NCI-H2227 treated with DMSO at 0.1 percent for 48 hours (cell line): ENCODE measurements at places on chromosomes 4 and X.

DNA sequence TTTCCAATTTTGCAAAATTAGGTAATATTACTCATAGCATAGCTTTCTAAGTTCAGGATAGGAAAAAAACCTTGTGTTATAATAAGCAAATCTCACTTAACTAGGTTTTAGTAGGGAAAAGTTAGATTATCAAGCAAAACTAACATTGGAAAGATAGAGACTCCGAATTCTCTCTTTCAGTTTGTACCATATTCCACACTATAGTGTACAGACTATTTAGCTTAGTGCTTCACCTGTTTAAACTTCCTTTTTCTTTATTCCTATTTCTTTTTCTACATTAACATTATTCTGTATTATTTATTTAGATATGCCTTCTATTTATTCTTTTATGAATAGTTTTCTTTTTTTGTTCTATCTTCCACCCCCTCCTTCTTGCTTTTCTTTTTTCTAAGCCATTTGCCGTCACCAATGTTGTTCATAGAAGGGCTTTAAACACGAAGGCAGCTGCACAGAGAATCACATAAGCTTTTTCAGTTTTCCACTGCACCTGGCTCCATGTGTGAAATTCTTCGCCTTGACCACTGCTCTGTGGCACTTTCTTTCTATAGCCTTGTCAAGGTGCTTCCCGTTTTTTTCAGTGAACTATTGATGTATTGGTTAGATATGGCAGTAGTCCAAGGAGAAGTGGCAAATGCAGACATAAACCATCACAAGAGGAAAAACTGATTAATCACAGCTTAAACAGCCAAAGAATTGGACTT lies 8.5 kb downstream of the PCDH10 start:
- DNase-seq, result no peak

DNA sequence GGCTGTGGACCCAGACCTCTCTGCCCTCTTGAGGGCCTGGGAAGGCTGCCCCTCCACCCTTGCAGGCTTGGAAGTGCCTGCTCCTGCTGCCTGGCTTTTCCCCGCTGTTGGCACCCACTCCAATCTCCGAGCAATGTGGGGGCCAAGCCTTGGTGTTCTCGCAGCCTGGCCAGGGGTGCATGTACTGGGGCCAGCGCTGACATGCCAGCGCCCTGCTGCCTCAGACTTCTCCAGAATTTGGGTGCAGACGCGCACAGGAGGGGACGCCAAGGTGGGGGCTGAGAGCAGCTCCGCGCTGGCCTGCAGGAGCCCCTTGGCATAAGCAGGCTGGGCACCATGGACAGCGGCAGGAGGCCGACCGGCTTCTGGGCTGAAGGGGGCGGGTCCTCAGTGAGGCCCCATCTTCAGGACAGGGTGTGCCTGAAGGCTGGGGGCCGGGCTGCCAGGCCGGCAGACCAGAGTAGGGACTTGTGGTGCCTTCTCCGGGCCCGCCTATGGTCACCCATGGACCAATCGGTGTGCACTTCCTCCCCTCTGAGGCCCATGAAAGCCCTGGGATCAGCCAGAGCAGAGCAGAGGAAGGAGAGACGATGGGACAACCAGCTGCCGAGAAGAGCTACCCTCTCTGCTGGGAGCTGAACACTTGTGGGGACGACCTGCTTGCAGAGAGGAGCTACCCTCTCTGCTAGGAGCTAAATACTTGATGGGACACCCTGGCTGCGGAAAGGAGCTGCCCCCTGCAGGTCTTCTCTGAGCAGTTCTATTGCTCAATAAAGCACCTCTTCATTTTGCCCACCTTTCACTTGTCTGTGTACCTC lies 118.3 kb downstream of the DNAAF6 start:
- DNase-seq, result no peak

GRCh38 chr4:176894498-176894897 lies 101.8 kb upstream of the VEGFC start:
- no peak for DNase-seq

DNA sequence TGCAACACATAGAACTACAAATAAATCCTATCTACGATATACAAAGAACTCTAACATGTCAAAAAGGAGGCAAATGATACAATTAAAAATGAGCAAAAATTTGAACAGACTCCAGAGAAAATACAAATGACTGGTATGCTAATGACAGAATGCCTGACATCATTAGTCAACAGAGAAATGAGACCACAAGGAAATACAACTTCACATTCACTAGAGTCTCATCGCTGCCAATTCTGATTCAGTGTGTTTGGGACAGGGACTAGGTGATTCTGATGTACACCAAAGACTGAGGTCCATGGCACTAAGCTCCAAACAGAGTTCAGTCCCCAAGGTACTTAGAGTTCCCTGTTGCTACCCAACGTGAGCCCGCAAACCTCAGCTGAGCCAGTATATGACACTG lies 23.4 kb downstream of the SLC2A9 start:
- no peak for DNase-seq

- DNase-seq, result no peak
Measured at GRCh38 chrX:133401536-133401935, 13.8 kb downstream of the GPC4 start.

GRCh38 chr4:98663226-98664006 lies 5.0 kb upstream of the TSPAN5 start:
- no peak for DNase-seq

DNA sequence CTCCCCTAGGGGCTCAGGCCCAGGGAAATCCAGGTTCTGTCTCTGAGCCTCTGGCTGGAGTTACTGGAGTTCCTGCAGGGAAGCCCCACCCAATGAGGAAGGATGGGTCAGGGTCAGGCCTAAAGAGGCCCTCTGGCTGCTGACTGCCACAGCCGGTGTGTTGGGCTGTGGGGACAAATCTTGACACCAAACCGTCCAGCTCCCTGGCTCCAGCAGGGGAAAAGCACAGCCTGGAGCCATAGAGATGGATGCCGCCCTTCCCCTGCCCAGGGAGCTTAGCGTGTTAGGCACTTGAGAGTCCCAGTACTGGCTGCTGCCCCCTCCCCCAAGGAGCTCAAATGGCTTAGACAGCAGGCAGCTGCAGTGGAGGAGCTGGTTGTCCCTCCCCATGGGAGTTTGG lies 321.3 kb upstream of the LCORL start:
- no peak for DNase-seq

GRCh38 chr4:112944006-112944405 lies 105.4 kb upstream of the ANK2 start:
- no peak for DNase-seq

DNA sequence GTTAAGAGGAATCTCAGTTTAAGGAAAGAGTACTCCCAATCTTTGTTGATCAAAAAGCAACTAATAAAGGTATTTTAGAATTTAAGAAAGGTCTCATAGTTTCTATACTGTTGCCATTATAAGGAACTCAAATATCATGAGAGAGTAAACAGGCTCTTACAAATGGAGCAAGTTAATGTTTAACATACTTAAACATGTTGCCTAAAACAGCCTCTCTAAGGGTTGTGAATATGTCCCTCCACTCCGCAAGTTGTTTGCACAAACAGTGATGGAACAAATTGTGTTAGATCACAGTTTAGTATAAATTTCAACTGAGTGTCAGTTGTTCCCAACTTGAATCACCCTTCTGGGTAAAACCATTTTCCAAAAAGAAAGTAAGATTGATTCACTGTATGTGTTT lies 1678.3 kb downstream of the PCDH19 start:
- no peak for DNase-seq

GRCh38 chr4:145203410-145203809 lies 23.0 kb upstream of the OTUD4 start:
- DNase-seq, result peak; percentile 32

DNA sequence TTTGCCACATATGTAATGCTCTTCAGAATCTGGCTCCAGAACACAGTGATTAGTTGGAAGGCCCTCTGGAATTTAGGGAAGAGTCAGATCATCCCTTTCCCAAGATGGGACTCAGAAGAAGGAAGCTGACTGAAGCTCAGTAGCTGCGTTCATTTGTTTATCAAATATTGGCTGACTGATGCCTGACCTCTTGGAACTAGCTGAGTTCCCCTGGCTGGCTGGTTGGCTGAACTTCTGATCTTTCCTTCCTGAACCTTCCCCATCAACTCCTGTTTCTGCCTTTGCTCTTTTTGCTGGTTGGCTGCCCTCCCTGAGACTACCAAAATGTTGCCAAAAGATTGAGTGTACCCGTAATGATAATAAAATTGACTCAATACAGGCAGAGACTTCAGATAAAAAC lies 866.5 kb upstream of the INTU start:
- DNase-seq, result no peak

DNA sequence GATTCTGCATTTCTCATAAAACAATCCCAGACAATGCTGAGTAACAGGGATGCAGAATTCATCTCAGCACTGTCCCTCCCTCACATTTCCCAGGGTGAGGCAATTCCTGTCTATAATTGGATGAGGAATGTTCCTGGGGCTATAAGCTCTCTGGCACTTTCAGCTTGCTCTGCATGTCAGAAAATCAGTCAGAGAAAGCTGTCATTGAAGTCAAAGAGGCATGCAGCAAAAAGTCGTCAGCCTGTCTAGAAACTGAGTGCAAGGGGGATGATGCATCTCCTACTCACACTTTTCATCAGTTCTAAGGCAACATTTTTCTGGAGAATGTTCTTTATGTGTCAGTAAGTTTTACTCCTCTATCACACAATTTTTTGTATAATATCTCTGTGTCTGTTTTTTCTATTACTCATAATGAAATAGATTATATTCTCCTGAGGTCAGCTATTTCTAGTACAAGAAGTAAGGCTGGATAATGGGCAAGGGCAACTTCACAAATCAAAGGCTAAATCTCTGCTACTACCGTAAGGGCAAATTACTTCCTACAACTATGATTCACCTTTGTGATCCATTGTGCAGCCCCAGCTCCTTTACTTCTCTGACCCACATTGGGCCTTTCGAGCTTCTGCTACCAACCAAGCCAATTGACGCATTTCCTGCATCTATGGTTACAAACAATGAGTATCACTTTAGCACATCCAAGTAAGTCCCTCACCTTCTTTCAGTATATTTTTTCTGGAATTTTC lies 56.0 kb downstream of the TASL start:
- DNase-seq, result no peak

GRCh38 chr4:57371671-57372070 lies 261.5 kb upstream of the IGFBP7 start:
- DNase-seq, result no peak

- DNase-seq, result no peak
Measured at GRCh38 chr4:183830438-183830985, 74.6 kb upstream of the STOX2 start.

GRCh38 chr4:102439812-102440211 lies 61.3 kb upstream of the NFKB1 start:
- no peak for DNase-seq

DNA sequence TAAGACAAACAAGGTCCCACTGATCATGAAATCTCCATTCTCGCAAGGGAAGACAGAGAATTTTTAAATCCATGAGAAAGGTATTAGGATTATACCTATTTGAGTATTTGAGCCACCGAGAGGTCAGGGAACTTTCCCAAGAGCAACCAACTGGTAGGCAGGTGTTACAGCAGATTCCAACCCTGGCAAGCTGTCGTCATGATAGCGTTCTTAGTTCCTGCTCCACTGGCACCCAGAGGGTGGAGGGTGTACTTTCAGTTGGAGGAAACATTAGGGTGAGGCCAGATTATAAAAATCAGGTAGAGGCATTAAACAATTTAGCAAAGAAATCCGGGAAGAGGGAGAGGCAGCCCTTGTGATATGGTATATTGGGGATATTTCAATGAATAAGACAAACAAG lies 23.3 kb downstream of the COQ2 start:
- no peak for DNase-seq

DNA sequence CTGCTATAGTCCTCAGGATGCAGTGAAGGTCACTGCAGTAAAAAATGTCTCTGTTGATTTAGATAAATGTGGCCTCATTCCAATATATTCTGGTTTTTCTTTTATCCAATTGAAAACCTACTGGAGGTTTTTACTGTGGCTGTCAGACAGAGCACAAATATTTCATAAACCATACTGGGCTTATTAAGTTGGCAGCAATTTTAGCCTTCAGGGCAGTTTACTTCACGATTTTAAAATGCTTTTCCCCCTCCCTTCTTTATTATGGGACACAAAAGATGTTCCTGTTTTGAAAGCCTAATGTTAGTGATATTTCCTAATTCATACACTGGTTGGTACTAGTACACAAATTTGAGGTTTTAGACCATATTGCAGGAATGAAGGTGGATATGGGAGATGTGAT lies 939.4 kb downstream of the C4orf33 start:
- DNase-seq, result no peak

DNA sequence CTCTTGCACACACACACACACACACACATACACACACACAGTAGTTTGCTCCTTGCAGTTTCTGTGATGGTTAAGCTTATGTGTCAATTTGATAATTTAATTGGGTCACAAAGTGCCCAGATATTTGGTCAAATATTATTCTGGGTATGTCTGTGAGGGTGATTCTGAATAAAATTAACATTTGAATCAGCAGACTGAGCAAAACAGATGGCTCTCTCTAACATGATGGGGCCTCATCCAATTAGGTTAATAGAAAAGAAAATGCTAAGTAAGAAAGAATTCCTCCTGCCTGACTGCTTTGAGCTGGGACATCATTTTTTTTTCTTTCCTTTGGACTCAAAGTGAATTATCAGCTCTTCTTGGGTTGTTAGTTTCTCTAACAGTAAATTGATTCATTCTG lies 191.2 kb upstream of the INTU start:
- DNase-seq, result no peak

GRCh38 chrX:68286076-68286475 lies 147.2 kb downstream of the OPHN1 start:
- no peak for DNase-seq

DNA sequence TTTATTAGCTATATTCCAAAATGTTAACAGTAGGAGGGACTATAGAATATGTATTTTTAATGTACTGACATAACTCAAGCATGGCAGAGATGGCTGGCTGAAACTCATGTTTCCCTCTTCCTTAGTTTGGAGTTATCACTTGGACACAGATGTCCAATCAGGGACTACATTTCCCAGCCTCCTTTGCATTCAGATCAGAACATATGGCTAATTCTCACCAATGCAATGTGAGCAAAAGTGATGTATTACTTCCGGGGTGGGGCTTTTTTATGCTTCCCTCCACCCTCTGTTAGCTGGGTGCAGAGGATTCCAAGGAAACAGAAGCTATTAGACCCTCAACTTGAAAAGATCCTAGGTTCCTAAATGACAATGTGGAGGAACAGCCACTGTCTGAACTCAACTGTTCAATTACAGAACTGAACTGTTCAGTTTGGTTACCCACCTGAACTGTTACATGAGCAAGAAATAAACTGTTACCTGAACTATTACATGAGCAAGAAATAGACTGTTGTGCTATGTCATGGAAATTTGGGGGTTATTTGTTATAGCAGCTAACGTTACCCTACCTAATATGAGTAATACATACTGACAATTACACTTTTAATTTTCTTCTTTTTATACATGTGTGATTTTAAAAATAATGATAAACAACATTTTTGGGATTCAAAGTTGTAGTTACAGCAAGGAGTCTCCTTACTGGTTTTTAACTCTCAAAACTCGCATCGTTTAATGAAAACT lies 29.6 kb upstream of the ERVMER34-1 start:
- DNase-seq, result no peak

- no peak for DNase-seq
Measured at GRCh38 chr4:94354474-94354896, 11.8 kb upstream of the HPGDS start.

DNA sequence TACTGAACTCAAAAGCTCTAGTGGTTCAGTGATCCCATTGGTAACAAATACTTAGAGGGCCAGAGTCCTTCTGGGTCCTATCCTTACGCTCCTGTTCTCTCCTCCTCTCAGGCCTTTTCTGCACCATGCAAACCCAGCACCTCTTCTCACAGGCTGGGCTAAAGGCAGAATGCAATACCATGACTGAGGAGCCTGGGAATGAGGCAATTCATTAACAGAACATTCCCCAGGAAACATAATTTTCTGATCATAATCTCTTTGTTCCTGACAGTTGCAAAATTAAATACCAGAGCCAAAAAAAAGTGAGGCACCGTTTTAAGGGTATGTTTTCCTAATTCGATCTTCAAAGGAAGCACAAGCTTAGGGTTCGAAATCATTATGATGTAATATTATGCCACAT lies 9.0 kb downstream of the SORBS2 start:
- no peak for DNase-seq
